ENCODE measurements at places on chromosomes 3 and 15.
A peak's percentile ranks its signal among the peaks of the same experiment; 100 is the strongest.

GRCh38 chr15:82531496-82532382 lies 8.5 kb downstream of the RPS17 start:
- DNase-seq, result no peak

- DNase-seq, result no peak
Measured at GRCh38 chr15:71391421-71392088, 276.3 kb downstream of the THSD4 start.

- DNase-seq, result no peak
Measured at GRCh38 chr3:45486136-45486535, 97.8 kb downstream of the LARS2 start.

DNA sequence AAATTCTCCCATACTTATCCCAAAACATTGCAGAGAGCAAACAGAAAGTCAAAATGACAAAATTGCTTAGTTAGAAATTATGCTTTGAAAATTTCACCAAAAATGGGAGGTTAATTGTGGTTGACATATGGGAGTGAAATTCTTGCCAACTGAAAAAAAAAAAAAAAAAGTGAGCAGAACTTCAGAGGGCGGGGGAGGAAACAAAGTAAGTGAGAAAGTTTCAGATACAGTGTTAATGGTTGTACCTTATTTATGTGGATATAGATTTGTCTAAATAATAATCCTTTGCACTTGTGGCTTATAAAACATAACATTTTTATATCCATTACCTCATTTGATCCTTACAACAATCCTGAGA lies 91.5 kb upstream of the RAP2B start:
- no peak for DNase-seq

DNA sequence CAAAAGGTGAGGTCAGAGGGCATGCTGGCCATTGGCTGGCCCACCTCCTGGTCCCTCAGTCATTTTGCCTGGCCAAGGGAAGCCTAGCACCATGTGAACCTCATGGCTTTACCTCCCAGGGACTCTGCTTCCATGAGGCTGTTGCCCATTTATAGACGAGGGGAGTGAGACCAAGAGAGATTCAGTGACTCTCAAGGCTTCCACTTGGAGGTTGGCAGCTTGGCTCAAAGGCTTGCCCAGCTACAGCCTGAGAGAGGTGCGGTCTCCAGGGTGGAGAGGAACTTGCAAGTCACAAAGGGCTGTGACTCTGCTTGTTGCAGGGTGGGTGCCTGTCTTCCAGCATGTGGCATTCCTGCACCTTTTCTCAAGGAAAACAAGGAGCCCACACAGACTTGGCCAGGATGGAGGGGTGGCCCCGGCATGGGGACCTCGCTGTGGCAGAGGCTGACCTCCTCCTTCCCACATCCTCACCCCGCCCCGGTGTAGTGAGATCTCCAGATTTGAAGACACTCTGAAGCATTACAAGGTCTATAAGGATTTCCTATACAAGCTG lies 24.5 kb downstream of the CFAP100 start:
- DNase-seq, result no peak

GRCh38 chr15:35934383-35935049 lies 388.6 kb upstream of the DPH6 start:
- no peak for DNase-seq

DNA sequence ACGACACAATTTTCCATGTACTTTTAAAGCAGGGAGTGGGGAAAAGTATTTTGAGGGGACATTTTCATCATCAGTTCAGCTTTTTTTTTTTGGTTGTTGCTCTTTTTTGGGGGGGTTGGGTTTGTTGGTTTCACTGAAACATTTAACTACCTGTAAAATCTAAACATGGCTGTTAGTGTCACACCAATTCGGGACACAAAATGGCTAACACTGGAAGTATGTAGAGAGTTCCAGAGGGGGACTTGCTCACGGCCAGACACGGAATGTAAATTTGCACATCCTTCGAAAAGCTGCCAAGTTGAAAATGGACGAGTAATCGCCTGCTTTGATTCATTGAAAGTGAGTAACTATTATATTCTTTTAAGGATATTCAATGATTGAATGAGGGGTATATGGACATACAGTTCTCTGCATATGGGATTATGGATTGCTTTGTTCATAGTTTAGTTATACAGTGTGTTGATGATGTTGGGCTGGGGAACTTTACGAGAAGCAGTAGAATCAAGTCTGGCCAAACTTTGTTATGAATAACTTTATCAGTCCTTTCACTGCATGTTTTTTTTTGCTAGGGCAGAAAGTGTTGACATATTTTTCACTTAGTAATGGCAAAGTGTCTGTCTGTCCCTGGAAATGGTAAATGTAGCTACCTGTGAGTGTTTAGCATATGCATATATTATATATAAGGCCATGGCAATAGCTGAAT lies 31.5 kb downstream of the MBNL1 start:
- no peak for DNase-seq

GRCh38 chr15:27238707-27239423 lies 267.9 kb downstream of the GABRG3 start:
- peak; percentile 27 for DNase-seq

- no peak for DNase-seq
Measured at GRCh38 chr3:52688266-52688665, 2.4 kb downstream of the GNL3 start.

GRCh38 chr3:71709908-71710511 lies 15.2 kb downstream of the EIF4E3 start:
- DNase-seq, result no peak

DNA sequence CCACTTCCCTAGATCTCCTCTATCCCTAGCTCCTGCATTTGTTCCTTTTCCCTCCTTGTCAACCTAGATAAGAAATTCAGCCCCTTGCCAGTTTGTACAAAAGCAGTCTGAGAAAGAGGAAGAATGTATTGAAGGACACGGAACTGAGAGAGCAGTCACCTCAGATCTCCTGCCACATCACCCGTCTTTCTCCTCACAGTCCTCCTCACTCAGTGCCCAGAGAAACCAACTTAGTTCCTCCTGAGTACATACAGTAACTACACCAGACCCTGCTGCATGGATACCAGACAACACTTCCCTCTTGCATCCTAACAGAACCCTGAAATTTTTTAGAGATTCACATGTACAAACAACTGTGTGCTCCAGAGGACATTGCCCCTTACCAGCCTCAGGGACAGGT lies 563.6 kb upstream of the ADAMTS9 start:
- no peak for DNase-seq

DNA sequence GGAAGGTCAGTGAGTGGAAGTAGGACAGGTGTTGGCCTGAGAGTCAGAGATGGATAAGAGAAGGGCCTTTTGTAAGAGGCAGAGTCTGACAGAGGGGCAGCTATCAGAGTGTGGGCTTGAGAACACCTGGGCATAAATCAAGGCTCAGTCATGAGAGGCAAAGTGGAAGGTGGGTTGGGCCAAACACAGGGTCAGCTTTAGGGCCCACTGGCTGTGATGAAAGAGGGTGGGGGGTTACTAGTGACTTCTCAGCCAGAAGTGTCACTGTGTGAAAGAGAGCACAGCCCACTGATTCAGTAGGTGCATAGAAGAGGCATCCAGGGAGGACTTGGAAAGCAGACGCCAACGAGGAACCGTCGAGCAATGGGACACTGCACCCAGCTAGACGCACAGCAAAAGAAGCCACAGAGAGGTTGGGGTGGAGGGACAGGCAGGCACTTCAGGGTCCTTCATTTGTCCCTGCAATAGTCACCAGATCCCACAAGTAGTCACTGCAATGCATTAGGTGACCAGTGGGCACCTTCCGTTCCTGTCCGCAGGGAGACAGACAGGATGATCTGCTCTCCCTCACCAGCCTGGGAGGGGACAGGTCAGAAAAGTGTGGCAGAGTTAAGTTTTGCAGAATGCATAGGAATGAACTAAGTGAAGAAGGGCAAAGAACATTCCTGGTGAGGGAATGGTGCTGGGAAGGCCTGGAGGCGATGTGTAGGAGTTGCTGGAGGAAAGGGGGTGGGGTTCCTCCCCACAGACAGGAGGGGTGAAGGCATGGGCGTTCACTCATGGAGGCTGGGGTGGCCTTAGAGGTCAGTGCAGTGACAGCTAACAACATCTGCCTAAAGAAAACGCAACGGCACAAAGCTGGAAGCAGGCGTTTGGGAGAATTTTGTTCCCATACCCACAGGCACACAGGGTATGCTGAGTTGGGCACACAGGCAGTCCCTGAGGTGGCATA lies 36.3 kb downstream of the MESD start:
- DNase-seq, result no peak

DNA sequence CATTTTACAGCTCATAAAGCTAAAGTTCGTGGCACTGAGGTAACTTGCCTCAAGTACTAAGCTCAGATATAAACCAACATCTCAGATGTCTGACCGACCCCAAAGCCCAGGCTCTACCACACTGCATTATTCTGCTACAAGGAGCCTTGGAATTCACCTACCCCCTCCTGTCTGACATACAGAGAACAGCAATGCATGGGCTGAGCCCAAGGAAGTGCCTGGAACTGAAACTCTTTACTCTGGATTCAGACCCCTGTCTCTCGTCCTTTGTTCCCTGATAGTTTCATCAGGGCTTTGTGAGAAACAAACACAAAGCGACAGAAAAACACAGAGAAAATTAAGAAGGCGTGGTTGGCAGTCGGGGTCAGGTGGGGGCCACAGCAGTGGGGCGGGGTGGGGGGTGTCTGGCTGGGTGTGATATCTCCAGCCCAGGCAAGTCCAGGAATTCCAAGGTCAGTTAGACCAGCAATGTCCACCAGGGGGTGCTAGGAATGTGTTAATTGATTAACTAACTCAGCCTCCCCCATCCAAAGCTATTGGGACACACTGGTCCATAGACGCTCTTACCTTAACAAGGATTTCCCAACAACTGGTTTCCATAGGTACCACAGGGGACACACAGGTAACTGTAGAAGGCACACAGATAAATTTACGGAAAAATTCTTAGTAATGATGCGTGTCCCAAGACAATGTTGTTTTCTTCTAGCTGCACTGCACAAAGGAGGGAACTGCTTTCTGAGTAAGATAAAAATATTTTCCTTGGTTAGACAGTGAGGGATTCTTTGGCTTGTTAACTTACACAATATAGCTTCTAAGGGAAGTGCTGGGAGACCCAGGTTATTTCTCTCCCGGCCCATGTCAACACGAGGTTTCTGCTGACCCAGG lies 18.8 kb upstream of the SSUH2 start:
- no peak for DNase-seq

DNA sequence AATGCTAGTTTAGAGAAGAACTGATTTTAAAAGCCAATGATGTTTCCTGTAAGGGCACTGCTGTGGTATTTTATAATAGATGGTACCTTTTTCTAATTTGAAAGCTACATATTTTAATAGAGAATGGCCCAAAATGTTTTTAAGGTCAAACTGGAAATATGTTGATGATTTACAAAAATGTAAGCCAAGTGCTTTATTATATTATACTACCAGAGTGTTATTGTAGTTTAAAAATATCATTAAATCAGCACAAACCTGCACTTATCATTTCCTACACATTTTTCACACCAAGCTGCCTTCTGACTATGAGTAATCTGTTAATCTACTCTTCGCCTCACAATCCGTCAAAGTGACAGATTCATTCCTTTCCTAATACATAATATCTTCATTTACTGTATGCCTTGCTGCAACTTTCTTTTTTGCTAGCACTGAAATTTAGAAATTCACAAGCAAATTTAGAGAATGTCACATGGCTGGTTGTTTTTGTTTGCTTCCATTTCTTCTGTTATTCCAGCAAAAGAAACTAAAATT lies 126.4 kb upstream of the FAM3D start:
- DNase-seq, result no peak

DNA sequence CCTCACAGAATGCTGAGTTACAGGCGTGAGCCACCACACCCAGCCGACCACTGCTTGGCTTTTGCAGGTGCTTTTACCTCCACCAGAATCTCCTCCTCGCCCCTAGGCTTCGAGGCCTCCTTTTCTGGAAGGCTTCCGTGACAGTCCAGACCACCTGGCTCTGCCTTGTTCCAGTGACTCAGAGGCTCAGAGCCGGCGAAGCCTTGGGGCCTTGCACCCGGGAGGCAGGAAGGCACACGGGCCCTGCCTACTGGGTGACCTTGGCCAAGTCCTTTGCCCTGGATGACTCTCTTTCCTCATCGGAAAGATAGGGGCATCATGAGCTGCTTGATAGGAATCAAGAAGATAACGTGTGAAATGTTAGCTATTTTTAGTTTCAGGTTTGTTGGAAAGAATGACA lies 31.3 kb upstream of the FURIN start:
- no peak for DNase-seq

- no peak for DNase-seq
Measured at GRCh38 chr15:83561661-83562060, 92.3 kb upstream of the ADAMTSL3 start.

DNA sequence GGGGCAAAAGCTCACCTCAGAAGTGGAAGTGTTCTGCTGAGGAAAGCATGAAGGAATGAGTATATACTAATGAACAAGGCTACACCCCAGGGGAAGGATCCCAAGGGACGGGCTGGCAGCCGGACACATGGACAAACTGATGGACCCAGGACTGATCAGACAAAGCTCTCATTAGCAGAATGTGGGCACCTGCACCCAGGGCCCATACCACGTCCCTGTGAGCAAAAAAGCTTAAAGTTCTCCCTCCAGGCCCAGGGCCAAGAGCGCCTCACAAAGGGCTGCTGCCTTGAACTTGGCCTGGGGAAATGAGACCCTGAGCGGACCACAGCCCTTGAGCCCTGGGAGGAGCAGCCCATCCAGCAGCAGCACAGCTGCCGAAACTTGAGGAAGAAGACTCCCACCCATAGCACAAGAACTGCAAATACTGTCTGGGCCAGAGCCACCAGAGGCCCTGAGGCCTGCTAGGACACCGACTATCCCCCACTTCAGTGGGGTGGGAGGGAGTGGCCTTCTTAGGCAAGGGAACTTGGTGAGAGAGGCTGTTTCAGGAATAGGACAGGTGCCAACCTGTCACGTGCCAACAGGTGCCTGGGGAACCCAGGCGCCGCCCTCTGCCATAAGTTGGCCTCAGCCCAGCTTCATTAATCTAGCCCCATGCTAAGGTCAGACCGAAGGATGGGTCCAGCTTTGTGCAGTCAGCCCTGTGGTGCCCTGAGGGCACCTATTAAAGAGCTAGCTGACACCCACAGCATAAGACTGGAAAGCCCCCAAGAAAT lies 2.3 kb upstream of the GMPPB start:
- DNase-seq, result no peak
